RWPE2 (cell line): ENCODE measurements at places on chromosomes 3 and 15.

DNA sequence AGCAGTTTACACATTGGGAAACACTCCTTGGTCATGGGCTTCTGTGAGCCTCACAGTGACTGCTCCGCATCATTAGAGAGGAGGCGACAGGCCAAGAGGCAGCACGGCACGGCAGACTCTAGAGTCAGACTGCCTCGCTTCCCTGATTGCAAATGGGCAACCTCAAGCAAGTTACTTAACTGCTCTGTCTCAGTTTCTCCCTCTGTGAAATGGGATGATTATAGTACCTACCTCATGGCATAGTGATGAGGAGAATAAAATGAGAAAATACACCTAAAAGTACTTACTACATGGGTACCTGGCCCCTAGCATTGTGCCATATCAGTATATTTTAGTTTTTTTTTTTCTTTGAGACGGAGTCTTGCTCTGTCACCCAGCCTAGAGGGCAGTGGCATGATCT lies 4.0 kb upstream of the RCCD1 start:
- DNase-seq: no peak

DNA sequence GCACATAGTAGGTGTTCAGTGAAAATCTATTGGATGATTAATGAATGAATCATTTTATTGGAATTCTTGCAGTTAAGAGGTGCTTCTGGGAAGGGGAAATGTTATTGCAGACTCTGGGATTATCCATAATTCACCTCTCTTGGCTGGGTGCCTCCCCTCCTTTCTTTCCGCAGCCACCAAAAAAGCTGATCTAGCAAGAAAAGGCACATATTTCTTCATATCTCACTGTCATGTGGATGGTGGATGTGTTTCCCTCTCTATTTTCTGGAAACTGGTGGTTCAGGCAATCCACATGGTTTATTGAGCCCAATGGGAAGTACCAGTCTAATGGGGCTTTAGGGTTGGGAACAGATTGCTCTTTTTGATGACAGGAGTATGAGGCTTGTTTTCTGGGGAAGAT lies 151.1 kb upstream of the ROPN1 start:
- no peak for DNase-seq

DNA sequence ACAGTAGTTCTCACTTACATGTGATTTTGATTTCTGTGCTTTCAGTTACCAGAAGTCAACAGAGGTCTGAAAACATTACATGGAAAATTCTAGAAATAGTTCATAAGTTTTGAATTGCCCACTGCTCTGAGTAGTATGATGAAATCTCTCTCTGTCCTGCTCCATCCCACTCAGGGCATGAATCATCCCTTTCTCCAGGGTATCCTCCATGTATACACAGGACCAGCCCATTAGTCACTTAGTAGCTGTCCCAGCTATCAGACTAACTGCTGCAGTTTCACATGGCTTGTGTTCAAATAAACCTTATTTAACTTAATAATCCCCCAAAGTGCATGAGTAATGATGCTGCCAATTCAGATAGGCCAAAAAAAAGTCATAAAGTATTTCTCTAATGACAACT lies 38.6 kb downstream of the EPHA3 start:
- no peak for DNase-seq

DNA sequence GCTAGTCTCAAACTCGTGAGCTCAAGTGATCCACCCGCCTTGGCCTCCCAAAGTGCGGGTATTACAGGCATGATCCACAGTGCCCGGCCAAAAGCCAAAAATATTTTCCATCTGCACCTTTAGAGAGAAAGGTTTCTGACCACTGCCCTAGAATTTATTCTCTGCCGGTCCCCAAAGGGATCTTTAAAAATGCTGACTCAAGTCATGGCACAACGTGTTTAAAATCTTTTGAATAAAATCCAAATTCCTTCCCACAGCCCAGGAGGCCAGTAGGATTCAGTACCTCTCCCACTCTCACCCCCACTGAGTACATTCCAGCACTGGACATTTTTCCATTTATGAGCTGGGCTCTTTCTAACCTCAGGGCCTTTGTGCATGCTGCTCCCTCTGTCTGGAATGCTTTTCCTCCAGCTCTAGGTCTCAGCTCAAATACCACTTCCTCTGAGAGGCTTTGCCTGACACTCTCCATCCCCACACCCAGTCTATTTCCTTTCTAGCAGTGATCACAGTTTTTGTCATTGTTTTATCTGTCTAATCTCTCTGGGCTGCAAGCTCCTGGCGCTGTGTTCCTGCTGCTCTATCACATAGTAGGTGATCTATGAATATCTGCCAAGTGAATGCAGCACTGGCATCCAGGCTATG lies 502.9 kb downstream of the SHQ1 start:
- DNase-seq: no peak

DNA sequence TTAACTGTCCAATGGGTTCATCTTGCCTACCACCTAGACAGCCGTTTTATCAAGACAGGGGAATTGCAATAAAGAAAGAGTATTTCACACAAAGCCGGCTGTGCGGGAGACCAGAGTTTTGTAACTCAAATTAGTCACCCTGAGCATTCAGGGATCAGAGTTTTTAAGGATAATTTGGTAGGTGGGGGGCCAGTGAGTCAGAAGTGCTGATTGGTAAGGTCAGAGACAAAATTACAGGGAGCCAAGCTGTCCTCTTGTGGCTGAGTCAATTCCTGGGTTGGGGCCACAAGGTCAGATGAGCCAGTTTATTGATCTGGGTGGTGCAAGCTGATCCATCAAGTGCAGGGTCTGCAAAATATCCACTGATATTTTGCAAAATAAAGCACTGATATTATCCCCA lies 29.9 kb upstream of the GPD1L start:
- no peak for DNase-seq
